Lower lobe of right lung (tissue), 2 donors: ENCODE measurements at places on chromosomes 4 and X.

GRCh38 chrX:97159916-97160800 lies 276.4 kb downstream of the RPA4 start:
- DNase-seq = no peak

DNA sequence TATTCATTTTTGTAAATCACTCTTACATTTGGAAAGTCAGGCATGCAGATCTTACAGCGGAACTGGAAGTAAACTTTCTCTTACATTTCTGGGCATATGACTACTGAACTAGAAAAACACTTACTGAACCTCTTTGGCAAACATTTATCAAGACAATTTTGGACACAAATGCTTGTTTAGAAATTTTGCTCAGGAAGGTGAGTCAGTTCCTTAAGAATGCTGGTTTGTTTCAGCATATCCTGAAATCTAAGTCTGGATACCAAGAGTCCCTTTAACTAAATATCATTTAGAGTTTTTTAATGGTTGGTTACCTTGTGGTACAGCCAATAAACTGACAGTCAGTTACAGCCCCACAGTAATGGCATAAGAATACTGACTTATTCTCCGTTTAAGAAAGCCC lies 15.0 kb downstream of the SHISA3 start:
- no peak for DNase-seq

GRCh38 chr4:96912716-96913115 lies 1072.8 kb downstream of the PDHA2 start:
- no peak for DNase-seq

DNA sequence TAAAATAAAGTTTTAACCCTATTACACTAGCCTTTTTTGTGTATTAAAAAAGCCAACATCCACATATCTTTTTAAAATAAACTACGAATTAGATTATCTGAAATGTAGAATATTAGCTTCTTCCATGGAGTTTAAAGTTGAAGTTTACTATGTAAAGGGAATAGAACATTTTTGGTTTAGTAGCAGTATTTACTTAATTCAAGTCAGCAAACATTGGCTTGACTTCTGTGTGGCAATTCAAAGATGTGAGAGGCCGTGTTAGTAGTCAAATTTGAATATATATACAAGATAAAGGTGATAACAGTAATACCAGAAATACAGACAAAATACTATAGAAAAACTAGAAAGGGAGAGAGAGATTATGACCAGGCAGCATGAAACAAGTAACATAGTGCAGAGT lies 115.1 kb upstream of the IL13RA1 start:
- DNase-seq = no peak

DNA sequence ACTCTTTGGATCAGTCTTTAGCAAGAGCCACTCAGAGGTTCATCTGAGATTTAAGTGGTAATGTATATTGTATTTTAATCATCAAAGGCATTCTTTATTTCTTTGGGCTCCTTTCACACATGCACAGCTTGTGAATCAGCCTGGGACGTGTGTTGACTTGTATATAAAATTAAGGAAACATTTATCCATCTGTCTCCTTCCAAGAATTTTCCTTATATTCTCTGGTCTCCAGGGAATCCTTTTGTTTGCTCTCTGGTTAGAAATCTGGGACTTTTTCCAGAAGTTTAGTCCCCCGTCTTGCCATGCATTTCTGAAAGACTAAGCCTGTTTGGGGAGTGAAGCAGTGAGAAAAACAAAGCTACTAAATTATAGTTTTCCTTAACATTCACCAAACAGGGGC lies 212.3 kb downstream of the DCAF12L2 start:
- no peak for DNase-seq

- no peak for DNase-seq
These were observed 139.3 kb downstream of the BMPR1B start for GRCh38 chr4:94897023-94897422.

DNA sequence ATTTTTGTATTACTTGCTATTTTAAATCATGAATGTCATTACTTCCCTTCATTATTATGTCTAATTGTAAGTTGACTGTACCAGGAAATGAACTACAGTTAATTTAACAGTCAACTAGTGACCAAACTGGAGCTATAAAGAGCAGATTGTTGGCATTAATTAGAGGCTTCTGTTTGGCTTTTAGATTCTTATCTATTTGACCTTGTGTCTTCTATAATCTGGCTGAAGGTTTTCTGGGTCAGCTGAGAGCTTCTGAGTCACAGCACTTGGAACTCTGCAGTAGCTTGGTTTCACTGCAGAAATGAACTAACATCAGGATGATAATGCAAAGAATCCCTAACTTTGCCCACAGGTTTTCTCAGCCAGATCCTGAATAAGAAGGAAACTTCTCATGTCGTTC lies 169.2 kb upstream of the LEF1 start:
- no peak for DNase-seq

GRCh38 chr4:84150177-84150576 lies 348.9 kb downstream of the NKX6-1 start:
- no peak for DNase-seq

DNA sequence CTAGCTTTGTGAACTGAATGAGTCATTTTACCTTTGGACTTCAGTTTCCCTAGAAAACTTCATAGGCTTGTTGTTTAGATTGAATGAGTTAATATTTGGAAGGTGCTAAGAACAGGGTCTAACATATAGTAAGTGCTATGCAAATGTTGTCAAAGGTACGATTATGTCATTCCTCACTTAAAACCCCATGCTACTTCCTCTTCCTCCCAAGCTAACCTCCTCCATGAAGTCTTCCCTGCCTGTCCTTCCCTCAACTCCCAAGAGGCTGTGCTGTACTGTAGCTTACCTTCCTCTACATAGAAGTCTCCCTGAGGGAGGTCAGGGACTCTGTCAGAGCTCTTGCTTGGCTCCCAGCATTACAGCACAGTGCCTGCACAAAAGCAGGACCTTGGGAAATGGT lies 103.4 kb upstream of the PJA1 start:
- no peak for DNase-seq
